ENCODE measurements at places on chromosomes 16 and 17.

- no peak for DNase-seq
Measured at GRCh38 chr17:7618608-7619007, 3.9 kb upstream of the FXR2 start.

- DNase-seq, result no peak
Measured at GRCh38 chr17:34177642-34178041, 77.4 kb upstream of the CCL2 start.

DNA sequence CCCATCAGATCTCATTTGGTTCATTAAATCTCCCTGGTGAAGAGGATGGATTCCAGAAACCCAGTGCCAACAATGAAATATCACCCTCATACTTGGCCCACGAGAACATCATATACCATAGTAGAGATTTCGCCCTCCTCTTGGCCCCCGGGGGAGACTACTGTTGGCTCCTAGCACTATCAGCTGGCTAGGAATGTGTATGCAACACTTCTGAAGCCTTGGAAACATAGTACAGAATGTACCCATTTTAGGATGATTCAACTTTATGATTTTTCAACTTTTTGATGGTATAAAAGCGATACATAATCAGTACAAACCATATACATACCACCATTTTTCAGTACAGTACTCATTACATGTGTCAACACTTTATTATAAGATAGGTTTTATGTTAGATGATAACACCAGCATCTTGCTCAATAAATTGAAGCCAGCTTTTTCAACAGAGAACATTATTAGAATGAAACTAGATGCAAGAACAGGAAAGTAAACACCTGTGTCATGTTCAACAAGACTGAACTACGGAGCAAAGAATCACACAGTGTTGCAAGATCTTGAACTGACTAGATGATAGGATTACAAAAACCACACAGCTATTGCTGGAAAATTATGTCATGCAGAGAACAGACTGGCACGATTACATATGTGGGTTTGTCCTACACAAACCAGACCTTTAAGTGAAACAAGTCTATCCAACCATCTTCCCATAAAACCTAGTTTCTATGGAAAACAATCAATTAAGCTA lies 17.2 kb downstream of the RSL1D1 start:
- no peak for DNase-seq

- DNase-seq, result peak; percentile 54
Measured at GRCh38 chr17:4940555-4941318, 669 bp downstream of the RNF167 start.

GRCh38 chr16:11067266-11067665 lies 122.9 kb downstream of the CLEC16A start:
- no peak for DNase-seq

GRCh38 chr17:21289902-21290571 lies 5.5 kb downstream of the MAP2K3 start:
- no peak for DNase-seq
